HEK293T (cell line): ENCODE measurements at places on chromosomes 5 and 9.

DNA sequence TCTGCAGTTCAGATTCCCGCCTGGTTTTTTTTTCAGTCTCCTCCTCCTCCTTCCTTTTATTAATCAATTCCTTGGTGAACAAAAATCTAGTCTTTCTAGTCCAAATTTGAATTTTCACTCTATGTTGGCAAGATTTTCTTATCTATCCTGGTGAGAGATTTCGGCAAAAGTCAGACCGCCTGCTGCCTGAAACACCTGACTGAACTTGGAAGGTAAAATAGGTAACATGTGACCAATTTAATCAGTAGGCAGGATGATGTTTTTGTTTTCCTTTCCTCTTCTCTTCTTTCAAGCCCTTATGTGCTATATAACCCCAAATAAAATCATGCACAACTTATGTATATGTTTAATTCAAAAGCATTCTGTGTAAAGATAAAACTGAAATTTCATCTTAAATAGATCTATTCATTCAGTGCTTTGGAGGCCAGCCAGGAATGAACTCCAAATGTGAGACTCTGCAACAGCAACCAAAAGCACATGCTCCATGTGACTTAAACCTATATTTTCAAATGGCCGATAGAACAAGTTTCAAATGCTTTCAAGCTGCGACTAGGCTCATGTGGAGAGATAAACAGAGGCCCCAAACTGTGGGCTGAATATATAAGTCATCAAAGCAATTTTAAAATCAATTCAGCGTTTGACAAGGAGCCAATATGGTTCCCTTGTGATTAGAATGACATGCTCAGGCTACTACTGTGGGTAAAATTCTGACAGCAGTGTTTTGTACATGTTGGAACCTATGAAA lies 100.4 kb upstream of the SEMA6A start:
- DNase-seq: no peak

DNA sequence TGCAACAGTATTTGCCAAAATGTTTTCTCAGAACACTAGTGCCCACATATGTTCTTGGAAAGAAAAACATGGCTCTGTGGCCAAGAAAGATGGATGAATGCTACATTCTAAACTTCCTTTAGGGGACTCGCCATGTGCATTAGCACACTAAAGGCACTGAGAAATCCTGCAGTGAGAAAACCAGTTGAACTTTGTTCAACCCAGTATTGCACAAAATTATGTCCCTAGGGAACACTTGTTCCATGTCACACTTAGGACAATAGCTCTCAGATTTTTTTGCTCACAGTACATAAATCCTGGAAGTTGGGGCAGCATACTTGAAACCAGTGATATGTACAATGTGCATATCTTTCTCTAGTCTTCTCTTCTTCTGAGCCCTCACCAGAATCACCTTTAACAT lies 96.6 kb downstream of the ADRB2 start:
- DNase-seq: no peak

DNA sequence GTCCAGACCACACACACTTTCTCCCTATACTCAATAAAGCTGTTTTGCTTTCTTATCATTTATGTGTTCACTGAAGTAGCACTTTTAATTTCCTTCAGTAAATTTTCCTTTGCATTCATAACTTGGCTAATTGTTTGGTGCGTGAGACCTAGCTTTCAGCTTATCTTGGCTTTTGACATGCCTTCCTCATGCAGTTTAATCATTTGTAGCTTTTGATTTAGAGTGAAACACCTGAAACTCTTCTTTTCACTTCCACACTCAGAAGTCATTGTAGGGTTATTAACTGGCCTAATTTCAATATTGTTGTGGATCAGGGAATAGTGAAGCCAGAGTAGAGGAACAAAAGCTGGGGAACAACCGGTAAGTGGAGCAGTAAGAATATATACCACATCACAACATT lies 114.7 kb downstream of the ST8SIA4 start:
- no peak for DNase-seq

DNA sequence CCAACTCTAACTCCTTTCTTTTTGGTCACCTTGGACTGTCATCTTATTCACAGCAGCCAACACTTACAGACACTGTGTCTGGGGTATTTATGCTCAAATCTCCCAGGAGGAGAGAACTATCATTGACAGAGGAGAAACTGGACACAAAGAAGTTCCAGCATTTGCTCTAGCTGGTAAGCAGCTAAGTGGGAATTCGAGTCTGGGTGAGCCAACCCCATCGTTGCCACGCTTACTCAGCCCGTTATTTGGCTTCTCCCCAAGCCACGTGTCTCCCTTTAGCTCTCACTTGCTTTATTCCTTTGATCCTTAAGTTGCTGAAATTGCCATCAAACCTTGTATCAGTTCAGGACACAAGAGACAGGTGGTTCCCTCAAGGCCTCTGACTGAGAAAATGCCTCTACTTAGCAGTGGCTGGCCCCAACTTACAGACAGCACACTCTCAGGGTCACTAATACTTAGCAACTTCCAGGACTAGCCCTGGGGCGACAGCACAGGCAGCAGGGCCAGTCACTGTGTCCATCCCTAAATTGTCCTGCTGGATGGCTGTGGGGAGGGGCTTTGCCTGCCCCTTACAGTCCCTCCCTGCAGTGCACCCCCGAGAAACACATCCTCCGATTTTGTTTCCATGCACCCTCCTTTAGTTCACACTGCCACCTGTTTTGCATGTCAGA lies 1.4 kb downstream of the SLC36A2 start:
- no peak for DNase-seq

DNA sequence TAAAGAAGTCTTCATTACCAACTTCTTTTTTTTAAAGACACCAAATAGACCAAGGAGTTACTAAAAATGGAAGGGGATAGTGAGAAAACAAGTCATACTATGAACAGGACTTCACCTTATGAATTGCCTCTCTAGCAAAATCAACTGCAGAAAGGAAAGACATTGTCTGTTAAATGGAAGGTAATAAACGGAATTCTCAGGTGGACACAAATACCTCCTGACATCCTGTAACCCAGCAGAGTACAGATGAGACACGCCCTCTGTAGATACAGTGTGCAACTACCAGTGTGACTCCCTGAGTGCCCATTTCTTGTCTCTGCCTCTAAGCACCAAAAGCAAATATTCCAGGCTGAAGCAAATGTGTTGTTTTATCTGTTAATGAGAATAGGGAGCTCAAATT lies 12.2 kb upstream of the PLPP1 start:
- no peak for DNase-seq

DNA sequence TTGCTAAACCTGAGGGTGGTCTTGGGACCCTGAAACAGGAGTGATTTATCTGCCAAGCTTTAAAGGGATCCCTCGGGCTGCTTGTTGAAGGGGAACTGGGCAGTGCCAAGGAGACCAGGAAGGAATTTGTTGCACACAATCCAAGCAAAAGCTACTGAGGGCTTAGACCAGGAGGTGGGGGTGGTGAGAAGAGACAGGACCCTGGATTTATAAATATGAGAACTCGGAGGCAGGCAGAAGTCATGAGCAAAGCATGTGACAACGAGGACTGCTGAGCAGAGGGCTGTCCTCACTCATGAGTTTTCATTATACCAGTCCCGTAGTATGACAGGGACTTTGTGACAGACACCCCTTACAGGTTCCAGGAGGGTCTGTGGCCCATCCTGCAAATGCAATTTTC lies 237.3 kb downstream of the DRD1 start:
- DNase-seq: no peak

DNA sequence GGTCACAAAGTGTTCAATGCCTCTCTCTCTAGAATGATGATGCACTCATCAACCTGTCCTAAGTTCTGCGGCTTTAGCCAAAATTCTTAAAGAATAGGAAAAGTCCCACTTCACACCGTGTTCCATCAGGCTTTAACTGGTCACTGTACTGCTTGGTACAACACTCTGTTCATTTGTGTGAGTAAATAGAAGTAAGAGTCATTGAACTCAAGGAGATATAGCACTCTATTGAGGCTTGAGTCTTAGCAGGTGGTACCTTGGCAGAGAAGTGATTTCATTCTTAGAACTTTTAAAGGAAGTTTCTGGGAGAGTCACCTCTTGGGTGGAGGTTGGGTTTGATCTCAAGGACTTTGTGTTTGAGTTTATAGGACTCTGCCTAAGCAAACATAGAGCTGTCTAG lies 92.6 kb downstream of the TENT4A start:
- no peak for DNase-seq

GRCh38 chr5:59317023-59317773 lies 576.3 kb downstream of the PDE4D start:
- DNase-seq: peak; percentile 55

DNA sequence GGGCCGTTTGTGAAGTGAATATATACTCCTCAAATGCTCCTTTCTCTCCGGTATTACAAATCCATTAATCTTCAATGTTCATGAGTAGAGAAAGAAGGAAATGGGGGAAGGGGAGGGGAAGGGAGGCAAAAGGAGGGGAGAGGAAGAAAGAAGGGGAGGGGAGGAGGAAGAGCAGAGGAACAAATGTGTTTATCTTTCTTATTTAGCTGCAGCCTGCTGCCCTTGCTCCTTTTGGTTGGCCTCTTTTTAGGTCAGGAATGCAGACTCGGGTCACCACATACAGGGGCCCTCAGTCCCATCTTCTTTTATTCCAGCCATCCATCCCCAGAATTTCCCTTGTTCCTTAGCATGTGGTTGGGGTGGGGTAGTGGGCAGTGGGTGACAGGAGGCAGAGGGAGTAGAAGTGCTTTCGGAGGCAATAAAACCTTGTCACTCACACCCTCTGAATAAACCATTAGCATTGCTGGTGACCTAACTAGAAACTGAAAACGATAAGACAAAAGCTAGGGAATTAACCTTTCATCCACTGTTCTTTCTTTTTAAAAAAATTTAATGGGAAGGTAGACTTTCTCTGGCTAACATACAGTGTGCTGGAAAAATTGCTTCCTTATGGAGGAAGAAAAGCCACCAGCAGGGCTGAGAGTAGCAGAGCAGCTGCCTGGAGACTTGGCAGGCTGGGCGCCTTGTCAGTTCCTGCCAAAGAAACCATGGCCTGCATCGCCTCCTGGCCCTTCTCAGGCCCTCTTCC lies 16.8 kb upstream of the PRLR start:
- DNase-seq: no peak

- DNase-seq: no peak
These were observed 124.9 kb downstream of the PPP2R2B start for GRCh38 chr5:146753641-146754040.

DNA sequence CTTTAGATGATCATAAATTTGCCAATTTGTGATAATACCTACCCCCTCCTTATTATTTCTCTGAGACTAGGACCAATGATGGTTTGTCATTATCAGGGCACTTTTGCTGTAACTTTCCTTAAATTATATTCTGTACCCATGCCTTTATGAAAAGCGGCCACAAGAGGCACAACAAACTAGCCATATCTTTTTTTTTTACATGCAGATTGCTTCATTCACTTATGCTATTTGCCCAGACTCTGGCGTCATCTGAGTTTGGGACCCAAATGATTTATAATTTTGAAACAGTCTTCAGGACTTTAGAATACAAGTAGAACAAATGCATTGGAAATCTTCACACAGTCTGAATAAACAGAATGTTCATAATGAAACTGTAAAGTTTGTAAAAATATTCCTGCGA lies 408.1 kb downstream of the MAT2B start:
- DNase-seq: no peak

DNA sequence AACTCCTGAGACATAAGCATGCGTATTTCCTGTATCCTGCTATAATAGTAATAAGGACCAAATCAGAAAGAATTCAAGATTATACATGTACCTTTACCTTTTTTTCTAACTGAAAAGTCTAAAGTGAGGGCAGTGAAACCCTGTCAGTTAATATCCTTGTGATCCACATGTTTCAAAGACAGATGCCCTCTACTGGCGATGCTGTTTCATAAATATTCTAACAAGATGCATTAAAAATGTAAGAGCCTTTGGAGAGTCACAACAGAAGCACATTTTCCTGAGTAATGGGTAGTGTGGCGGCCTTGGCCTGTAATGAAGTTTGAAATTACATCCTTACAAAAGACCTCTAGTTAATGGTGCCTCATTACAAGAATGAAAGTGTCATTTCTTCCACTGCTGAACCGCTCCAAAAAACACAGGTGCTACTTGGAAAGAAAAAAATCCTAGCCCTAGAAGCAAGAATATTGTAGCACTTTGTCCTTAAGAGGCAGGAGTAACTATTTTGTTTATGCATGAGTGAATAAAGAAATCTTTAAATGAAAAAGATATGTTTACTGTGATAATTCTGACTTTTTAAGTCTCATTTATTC lies 232.6 kb downstream of the EPB41L4A start:
- DNase-seq: peak; percentile 33

GRCh38 chr9:127224883-127225739 lies 39.5 kb upstream of the GARNL3 start:
- peak; percentile 99 for DNase-seq

DNA sequence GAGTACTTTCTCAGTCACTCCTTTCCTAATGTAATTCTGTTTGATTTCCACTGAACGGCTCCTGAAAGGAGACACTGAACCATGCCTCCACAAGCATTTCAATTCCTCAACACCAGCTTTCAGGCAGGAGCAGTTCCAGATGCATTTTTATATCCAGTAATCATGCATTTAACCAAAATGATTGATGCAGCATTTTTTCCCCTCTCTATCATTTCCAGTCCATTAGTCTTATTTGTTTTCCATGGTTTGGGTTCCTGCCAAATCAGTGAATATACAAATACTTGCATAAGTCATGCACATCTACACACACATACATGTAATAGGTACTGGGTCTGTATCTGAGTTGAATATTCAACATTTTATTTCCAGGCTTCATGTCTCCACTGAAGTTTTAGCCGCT lies 122.7 kb downstream of the GRIA1 start:
- DNase-seq: no peak

- DNase-seq: no peak
These were observed 111.7 kb upstream of the NEK6 start for GRCh38 chr9:124146031-124146561.

- no peak for DNase-seq
These were observed 38.3 kb downstream of the DNAJB5 start for GRCh38 chr9:35027860-35028259.

- no peak for DNase-seq
These were observed 70.1 kb upstream of the IFNK start for GRCh38 chr9:27453860-27454553.

DNA sequence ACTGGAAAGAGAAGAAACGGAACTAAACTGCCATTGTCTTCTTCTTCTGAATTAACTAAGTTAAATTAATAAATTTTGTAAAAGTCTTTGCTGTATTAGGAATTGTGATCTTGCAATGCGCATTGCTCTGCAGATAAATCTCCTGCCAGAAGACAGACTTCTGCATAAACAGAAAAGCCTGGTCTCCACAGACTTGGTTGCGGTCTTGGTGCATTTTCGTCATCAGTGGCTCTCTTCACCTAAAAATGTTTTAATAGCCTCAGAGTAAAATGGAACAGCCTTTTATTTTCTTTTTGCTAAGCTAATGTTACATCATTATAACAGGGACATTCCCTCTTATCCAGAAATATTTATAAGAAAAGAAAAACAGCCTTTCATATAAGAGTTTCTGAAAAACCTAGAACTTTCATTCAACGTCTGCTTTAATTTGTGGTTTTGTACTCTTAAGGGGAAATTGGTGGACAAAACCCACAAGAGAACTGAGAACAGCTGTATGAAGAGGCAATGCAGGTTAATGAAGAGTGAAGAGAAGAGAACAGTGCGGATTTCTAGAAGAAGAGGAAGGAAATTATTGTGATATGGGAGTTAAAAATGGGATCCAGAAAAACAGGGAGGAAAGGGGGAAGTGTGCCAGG lies 10.1 kb downstream of the IFNA5 start:
- DNase-seq: no peak
